ENCODE measurements at places on chromosomes 4 and X.

DNA sequence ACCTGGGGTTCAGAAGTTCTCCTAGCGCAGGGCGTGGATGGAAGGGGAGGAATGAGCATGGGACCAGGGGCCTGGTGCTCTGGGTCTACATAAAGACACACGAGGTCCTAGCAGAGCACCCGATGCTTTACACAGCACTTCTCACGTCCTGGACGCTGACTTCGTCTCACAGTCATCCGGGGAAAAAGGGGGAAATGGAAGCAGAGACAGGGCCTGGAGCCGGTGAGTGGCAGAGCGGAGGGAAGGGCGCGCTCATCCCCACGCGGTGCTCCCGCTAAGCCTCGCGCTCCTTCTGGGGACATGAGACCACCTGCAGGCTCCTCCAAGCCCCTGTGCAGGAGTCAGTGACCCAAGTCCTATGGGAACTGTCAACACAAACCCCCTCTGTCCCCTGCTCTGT is 157.7 kb downstream of the AFAP1 start:
- no peak for DNase-seq

DNA sequence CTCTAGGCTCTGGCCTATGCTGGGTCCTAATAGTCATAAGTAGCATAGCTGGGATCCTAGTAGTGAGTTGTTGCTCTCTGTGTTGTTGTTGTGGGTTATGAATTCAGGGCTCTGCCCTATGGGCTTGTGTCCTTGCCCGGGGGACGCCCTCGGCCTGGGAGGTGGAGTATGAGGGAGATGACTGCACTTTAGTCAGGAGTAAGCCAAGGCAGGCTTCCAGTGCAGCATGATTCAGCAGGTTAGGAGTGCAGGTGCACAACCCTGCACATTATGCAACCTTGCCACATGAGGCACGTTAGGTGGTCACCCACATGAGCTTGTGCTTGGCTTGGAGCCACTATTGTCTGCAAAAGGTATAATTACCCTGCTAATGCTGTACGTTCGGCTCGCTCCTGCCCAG is 58.4 kb upstream of the CCDC149 start:
- no peak for DNase-seq

DNA sequence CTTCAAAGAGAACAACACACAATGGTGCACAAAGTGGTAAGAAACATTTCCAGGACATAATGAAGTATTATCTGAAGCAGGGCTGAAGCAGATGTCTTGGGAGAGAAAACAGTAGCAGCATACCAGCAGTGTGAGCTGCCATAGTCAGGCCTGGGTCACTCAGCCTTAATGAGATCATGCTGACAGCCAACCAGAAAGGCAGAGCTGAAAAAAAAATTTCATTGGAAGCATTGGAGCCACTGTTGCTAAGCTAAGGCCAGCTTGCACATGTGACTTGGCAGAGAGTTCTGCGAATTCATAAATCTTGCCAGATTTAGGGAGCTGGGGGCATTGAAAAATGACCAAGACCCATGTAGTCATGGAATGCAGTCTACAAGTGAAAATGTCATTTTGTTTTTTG is 444.0 kb upstream of the PITX2 start:
- DNase-seq: peak; percentile 78

- DNase-seq: no peak
These were observed 13.9 kb upstream of the HEPH start for GRCh38 chrX:66150163-66150562.

DNA sequence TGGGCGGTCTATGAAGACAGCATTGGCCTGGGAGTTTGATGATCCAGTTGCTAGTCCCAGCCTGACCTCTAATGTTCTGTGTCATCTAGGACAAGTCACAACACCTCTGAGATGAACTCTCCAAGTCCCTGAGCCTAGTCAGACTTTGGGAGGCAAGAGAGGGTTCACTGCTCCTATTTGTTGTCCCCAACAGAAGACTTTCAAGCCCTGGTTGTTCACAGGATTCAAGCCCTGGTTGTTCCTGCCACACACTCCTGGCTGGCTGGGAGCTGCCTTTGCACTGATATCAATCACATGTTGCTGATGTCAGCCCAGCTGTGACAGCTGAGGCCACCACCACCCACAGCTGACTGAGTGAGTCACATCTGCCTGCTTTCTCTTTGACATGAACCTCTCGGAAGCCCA is 253.2 kb upstream of the RASGEF1B start:
- no peak for DNase-seq

DNA sequence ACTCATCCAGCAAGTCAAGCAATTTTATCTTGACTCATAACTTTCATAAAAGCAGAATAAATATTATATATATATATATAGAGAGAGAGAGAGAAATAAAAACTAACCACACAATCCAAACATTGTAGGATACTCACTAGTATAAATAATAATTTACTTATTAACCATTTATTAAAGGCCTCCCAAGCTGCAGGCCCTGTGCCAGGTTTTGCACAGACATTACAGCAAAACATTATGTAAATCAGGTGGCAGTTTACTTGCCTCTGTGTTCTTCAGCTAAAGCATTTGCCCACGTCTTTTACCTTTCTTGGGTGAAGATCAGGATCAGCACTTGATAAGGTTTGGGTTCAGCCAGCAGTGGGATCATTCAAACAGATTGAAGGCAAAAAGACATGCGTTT is 75.6 kb downstream of the CLDN22 start:
- no peak for DNase-seq

DNA sequence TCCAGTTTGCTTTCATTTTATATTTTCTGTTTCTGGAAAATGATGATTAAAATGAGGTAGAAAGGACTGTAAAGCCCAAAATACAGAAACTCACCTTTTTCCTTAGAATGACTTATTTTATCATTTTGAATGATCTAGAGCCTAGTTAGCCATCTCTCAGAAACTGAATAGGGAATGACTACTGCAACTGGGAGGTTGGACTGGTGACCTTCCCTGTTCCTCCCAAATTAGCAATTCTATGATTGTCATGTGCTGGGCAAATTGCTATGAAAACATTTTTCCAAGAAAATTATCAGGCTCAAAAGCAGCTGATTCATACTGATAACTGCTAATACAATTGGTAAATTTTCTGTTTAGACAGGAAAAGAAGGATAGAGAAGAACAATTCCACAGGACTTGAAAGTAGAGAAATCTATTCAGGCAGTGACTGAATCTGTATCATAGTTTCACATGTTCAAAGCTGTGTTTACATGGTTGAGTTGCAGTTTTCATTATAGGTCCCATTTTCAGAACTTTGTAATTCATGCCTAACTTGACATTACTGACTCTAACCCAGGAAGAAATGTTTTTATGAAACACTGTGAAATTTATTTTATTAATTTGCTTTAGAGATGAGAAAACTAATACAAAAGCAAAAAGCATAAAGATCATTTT is 43.4 kb upstream of the SEC24B start:
- no peak for DNase-seq

DNA sequence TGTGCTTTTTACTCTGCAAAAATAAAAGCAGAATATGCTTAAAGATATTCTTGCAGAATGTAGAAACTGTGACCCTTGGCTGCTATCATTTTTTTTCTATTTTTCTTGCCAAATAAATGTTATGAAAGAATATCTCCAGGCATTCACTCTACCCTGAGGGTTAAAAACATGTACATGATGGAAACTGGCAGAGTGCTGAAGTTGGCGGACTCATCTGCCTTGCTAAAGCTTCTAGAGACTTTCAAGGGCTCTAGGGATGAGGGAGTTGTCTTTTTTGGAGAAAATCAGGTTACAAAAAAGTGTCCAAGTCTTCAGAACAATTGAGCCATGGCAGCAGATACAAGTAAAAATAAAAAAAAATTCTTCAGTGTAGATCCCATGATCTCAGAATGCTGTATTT is 40.5 kb upstream of the NRK start:
- DNase-seq: no peak

GRCh38 chr4:5003918-5004317 is 15.3 kb downstream of the CYTL1 start:
- no peak for DNase-seq

DNA sequence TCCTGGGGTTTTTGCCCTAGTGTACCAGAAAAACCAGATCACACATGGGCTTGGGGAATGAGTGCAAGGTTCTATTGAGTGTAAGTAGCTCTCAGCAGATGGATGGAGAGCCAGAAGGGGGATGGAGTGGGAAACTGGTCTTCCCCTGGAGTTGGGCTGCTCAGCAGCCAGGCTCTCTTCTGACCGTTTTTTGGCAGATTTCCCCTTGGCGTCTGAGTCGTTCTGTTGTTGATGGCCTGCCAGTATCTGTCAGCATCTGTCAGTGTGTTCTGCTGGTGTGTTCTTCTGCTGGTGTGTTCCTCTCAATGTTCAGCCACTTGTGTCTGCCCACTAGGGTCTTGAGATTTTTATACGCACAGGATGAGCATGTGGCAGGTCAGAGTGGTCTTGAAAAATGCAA is 633.9 kb upstream of the CPEB2 start:
- DNase-seq: no peak

GRCh38 chr4:186805020-186805820 is 81.6 kb upstream of the FAT1 start:
- no peak for DNase-seq

DNA sequence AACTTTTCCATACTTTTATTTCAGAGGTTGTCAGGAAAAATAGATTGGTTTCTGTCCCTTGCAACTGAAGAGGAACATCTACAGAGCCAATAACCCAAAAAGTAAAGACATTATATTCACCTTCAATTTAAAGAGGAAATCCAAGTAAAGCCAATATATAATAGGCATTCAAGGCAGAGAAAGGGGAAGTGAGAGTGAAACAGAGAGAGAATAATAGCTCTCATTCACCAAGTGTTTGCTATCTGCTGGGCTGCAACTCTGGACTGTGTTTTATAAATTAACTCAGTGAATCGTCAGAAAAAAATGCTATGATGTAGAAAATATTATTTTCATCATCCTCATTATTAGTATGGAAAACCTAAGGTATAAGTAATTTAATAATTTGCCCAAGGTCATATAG is 448.5 kb downstream of the TRAM1L1 start:
- no peak for DNase-seq

DNA sequence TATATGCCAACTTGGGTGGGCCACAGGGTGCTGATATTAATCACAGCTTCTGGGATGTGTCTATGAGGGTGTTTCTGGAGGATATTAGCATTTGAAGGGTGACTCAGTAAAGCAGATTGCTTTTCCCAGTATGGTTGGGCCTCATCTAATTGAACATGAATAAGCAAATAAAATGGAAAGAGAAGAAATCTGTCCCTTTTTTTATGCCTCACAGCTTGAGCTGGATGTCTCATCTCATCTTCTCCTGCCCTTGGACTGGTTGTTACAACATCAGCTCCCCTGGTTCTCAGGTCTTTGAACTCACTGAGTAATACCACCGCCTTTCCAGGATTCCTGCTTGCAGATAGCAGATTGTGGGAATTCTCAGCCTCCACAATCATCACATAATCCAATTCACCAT is 1149.2 kb downstream of the PCDH18 start:
- peak; percentile 0 for DNase-seq

DNA sequence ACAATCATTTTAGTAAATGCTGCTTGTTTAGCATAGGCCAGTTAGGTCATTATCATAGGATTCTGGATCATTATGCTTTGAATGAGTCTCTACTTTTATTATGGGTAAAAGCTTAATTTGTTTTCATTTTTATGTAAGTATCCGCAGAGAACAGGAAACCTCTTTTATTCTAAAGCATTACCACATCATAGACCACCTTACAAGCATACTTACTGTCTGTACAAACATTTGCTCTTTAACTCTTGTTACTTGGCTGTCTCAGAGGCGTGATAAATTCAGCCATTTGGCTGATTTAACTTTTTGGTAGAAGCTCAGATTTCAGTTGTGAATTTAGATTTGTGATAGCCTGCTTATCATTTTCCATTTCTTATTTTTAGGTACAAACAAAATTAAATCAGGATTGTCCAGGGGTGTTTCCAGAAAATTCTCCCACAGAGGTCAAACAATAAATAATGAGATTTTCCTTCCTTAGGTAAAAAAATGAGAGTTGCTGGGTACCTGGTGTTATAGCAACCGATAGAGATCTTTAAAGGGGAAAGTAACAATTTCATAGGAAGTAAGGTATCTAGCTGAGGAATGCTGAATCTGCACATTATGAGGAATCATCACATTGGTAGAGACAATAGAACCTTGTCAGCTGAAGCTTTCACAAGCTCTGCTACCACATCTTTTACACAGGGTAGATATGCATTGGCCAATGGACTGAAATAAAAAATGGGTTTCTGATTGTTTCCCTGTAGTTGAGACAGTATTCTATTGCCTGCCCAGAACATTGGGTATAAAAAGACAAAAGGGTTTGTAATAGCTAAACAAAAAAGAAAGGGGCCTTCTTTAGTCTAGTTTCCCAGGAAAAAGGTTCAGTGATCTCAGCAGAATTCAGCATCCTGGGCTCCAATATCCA is 62.5 kb downstream of the NDNF start:
- DNase-seq: no peak

DNA sequence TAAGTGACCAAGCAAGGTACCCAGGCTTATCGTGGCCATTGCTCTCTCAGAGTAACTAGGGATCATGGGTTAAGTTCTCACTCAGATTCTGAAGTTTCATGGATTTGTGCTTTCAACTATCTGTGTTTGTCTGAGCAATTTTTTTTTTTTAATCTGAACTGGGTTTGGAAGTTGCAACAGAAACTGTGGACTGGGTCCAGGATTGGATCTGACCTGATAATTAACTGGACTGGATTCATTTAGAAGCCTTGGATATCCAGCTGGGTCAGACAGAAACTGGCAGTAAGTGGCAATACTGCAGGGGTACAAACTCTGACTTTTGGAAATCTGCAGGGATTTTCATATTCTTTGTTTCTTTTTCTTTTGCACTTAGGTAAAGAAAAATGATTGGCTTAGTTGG is 38.7 kb upstream of the FGF2 start:
- no peak for DNase-seq

GRCh38 chr4:108834835-108835384 is 72.1 kb upstream of the ETNPPL start:
- DNase-seq: peak; percentile 68

DNA sequence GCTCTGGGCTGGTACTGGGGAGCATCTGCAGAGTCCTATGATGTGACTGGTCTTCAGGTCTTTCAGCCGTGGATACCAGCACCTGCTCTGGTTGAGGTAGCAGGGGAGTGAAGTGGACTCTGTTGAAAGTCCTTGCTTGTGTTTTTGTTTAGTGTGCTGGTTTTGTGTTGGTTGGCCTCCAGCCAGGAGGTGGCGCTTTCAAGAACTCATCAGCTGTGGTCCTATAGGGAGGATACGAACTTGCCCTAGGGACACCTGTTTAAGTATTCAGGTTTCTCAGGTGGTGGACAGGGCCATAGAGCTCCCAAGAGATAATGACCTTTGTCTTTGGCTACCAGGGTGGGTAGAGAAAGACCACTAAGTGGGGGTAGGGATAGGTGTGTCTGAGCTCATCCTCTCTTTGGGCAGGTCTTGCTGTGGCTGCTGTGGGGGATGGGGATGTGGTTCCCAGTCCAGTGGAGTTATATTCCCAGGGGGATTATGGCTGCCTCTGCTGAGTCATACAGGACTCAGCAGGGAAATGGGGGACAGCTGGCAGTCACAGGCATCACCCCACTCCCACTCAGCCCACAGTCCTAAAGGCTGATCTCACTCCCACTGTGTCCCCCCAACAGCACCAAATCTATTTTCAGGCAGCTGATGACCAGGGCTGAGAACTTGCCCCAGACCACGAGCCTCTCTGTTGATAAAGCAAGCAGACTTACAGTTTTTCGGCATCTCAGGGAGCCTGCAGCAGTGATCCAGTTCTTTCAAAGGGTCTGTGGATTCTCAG is 24.1 kb downstream of the MSMO1 start:
- no peak for DNase-seq

- no peak for DNase-seq
These were observed 518.8 kb upstream of the LCORL start for GRCh38 chr4:18540349-18540748.
